ENCODE measurements at places on chromosomes 1 and 21.

DNA sequence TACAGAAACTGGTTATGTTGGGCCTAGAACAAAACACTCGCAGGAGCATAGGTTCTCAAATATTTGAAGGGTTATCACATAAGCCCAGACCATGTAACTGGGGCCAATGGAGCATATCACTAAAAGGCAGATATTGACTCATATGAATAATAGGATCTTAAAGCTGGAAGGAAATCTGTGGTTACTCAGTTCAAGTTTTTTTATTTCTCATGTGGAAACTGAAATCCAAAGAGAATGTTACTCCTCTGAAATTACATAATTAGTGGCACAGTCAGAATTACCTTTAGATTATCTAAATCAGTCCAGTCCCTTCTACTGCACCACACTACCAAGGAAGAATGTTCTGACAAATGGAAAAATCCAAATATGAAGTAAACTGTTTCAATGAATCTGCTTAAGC lies 12.0 kb downstream of the SLAMF8 start:
- DNase-seq: no peak

DNA sequence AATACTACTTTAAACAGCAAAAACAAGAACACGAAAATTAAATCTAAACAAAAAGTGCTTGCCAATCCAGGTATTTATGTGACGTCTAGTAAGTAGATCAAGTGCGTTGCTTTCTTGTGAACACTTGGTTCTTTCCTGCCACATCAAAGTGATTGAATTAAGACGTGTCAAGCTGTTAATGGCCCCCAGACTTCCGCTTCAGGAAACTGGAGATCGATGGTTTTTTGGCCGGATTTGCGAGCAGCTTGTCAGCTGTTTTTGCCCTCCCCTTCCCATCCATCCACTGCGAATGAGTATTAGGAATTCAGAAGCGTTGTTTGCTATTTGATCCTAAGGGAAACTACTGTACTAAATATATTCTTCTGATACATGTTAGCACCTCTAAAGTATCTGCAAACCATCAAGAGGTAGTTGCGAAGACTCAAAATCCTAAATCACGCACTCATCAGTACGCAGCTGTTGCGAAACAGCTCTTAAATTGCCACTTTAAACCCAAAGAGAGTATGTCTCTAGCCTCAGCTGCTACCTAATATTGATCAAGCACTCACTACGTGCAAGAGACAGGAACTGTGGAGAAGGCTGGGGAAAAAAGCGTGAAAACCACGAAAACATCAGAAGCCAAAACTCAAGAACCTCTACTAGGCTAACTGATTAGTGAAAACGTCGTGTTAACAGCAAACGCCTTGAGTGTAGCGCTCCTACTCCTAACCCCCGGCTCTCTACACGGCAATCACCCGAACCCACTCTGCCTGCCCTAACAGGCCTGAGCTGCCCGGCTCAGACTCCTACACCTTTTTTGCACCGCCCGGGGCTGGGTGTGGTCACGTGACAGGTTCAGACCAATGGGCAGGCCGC lies 473 bp upstream of the BRDT start:
- DNase-seq: no peak

DNA sequence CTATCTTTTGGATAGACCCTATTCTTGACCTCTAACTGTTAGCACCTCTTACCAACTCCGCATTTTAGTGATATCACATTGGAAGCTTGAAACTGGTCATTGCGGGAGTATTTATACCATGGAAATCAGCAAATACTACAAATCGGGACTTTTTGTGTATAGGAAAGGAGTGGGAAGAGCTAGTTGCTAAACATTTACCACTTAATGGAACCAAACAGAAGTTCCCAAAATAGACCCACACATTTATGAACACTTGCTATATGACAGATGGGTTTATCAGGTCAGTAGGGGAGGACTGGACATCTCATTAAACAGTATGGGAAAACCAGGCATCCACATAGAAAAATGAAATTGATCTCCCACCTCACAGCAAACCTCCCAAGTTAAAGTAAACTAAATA lies 29.4 kb downstream of the PHC2 start:
- DNase-seq: no peak

DNA sequence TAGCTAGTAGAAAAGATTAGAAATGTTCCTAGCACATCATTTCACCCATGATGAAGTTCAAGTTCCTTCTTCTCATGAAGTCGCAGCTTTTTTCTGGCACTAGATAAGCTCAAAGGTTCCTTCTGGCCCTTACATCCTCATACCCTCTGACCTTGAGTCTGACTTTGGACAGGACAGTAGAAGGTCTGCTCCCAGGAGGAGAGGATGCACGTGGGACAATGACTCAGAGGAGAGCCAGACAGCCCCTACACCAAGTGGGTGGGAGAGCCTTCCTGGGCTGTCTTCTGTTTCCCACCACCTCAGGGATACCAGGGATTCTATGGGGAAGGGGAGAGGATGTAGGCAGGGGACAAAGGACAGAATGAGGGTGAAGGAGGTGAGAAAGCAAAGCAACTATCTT lies 86.0 kb downstream of the HHIPL2 start:
- DNase-seq: no peak

DNA sequence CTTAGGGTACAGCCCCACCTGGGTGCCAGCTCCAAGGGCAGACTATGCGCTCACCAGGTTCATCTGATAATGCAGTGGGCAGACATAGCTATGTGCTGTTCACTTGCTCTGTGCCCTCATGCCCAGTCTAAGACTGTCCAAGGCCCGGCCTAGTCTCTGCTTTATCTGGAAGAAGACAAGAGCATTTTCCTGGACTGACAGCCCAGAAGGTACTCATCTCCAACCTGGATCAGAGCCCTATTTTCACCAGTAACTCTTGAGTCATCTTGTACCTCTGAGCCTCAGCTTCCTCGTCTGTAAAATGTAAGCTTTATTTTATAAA lies 28.5 kb upstream of the LRRC8C start:
- DNase-seq: no peak

- peak; percentile 17 for DNase-seq
These were observed 4.0 kb downstream of the H3-3A start for GRCh38 chr1:226066415-226067078.

- no peak for DNase-seq
These were observed 153.3 kb downstream of the PTPRU start for GRCh38 chr1:29389533-29390041.

- peak; percentile 52 for DNase-seq
These were observed 126.7 kb upstream of the CSF3R start for GRCh38 chr1:36609241-36610027.

DNA sequence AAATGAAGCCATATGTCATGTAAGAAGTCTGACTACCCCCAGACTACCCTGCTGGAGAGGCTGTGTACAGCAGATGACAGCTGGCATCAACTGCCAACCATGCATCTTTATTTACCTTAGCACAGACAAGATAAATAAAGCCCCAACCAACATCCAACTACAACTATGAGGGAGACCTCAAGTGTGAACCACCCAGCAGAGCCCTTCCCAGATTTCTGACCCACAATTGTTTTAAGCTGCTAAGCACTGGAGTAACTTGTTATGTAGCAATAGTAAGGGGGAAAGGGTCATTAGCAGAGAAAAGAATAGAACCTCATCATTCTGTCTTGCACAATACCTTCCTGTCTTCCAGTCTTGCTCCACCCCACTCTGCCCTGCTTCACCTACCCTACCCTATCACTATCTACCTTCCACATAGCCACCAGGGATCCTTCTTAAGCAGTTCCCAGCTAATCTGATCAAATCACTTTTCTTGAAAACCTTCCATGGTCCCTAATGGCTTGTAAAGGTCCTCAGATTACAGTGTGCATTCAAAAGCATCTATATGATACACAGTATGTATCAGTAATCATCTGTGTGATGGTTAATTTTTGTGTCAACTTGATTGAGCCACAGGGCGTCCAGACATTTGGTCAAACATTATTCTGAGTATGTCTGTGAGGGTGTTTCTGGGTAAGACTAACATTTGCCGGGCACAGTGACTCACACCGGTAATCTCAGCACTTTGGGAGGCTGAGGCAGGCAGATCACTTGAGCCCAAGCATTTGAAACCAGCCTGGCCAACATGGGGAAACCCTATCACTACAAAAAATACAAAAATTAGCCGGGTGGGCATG lies 19.6 kb upstream of the RBM15 start:
- no peak for DNase-seq

GRCh38 chr1:51443555-51443954 lies 75.5 kb downstream of the EPS15 start:
- no peak for DNase-seq

DNA sequence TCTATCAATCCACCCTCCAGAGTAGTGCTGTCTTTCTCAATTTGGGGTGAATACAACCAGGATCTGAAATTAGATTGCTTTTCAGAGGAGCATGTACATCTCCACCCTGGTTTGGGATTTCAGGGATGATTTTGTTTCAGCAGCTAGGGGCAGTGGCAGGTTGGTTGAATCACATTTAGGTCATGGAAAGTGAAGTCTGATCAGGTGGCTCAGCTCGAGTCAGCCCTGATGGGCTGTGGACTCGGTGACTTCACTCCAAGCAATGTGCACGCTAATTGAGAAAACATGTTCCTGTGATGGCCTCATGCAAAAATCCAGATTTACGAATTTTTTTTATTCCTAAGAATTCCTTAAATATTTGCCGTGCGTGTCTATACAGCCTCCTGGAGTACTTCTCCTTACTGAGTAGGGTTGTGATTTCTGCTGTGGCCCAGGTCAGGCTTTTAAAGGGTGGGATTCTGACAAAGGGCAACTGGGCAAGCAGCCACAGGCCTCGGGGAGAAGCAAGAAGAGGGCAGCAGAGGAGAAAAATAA lies 7.5 kb downstream of the NGF start:
- peak; percentile 98 for DNase-seq

DNA sequence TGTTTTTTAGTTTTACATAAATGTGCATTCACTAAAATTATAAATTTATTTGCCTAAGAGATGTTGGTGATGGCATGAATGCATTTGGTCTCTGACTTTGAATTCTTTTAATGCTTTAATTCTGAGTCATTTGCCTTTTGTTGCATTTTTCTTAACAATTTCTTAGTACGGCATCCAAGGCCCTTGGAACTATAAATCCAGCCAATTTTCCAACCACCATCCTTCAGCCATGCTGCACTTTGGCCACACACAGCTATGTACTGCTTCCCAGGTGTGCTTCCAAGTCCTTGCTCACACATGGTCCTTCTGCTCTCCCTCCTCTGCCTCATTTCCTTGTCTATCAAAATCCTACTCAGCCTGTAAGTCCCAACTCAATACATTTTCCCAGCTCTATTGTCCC lies 161.0 kb downstream of the DHRS3 start:
- peak; percentile 45 for DNase-seq

GRCh38 chr1:231817801-231818200 lies 191.2 kb downstream of the DISC1 start:
- no peak for DNase-seq

GRCh38 chr1:45945426-45945825 lies 142.0 kb downstream of the MAST2 start:
- DNase-seq: peak; percentile 28

DNA sequence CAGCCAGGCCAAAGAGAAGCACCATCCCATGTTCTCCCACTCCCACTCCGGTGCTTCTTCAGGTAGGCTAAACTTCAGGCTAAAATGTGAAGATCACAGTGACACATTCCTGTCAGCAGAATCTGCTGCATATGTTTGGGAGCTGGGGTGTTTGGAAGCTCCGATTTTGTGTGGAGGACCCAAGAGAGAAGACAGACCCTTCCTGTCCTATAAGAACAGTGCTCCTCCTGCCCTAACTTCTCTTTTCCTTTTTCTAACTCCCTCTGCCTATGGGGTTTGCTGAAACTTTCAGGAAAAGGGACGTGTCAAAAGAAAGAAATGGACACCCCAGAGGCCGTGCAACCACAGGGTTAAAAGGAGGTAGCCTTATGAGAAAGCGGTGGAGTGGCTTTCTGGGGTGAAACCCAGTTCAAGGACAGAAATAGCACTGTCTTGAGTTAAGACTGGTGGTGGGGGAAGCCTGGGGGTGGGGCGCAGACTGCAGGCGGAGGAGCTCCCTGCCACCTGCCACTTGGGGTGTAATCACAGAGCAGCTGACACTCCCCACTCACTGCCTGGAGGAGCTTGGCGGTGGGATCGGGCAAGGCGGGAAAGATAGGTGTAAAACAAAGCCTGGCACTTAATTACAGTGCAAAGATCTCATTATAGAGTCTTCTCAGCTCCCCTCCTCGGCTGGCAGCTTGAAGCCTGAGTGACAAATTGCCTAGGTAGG lies 645 bp upstream of the TLR5 start:
- no peak for DNase-seq

- no peak for DNase-seq
These were observed 3.4 kb upstream of the PEX10 start for GRCh38 chr1:2415801-2416208.

- DNase-seq: no peak
These were observed 73.1 kb downstream of the UBIAD1 start for GRCh38 chr1:11345971-11346715.

GRCh38 chr1:155126556-155127104 lies 1.0 kb upstream of the EFNA1 start:
- DNase-seq: no peak

GRCh38 chr1:156063997-156064285 lies 3.0 kb downstream of the RAB25 start:
- DNase-seq: no peak

DNA sequence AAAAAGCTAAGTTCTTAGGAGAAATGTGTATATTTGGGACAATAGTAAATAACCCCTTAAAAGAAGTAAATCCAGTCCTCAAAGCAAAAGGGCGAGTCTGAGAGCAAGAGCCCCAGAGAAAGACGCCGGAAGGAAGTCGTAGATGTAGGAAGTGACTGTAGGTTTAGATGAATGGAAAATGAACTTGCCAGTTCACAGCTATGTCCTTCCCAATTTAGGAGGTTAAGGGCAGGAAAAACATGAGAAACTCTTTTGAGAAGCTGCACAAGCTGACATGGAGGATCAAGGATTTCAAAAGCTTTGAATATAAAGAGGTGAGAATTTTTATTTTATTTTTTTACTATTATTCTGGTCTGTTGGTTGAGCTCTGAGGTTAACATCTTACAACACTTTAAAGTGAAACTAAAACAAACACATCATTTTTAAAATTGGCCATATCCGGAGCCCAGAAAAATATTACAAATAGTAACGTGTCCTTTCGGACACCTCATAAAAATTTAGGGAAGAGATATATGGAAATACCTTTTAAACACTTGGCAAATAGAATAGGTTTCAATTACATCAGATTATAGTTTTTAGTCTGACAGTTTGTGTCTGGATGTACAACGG lies 1178.6 kb downstream of the MRPL39 start:
- DNase-seq: no peak

- DNase-seq: no peak
These were observed 22.3 kb upstream of the LRP8 start for GRCh38 chr1:53349968-53350852.

- no peak for DNase-seq
These were observed 50.4 kb downstream of the CTTNBP2NL start for GRCh38 chr1:112446411-112446810.

- no peak for DNase-seq
These were observed 8.0 kb downstream of the ACBD6 start for GRCh38 chr1:180494370-180494769.

- DNase-seq: peak; percentile 61
These were observed 193.3 kb upstream of the SNX7 start for GRCh38 chr1:98468111-98468717.

DNA sequence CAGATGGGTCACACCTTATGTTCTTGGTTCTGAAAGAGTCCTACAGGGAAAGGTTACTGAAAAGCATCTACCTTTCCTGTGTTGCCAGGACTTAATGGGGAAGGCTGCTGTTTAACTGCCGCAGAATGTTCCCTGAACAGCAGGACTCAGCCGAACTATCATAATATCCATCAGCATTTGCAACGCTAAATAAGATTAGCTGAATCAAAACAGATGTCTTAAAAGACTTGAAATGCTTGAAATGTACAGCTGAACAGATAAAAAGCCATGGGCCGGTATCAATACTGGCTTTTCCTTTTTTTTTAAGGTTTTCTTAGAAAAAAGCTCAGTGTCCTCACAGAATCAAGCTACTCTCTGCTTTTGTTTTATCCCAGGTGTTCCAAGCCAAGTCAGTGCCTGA lies 19.7 kb upstream of the ATP13A2 start:
- DNase-seq: no peak

All from HFFc6 (cell line).